ENCODE measurements at places on chromosomes 4 and X.

GRCh38 chr4:83025563-83025962 lies 9.4 kb upstream of the COPS4 start:
- H3K27me3 ChIP-seq = no peaks in the 10 kb centered on the region
- H3K36me3 ChIP-seq = no peaks in the 10 kb centered on the region
- no peak overlapping the region for H3K27ac ChIP-seq
- DNase-seq = no peak
- H3K4me1 ChIP-seq = no peaks in the 10 kb centered on the region
- no peak overlapping the region for H3K4me3 ChIP-seq

GRCh38 chr4:40601641-40602040 lies 28.0 kb downstream of the RBM47 start:
- H3K4me1 ChIP-seq = no peaks in the 10 kb centered on the region
- H3K36me3 ChIP-seq = no peaks in the 10 kb centered on the region
- no peak for DNase-seq
- no peak overlapping the region for H3K4me3 ChIP-seq

GRCh38 chr4:140637836-140638235 lies 69.1 kb upstream of the UCP1 start:
- H3K4me3 ChIP-seq = no peak overlapping the region
- no peak overlapping the region for H3K27ac ChIP-seq
- H3K36me3 ChIP-seq = peaks cover 8% of the 10 kb centered on the region
- no peaks in the 10 kb centered on the region for H3K27me3 ChIP-seq
- DNase-seq = no peak
- H3K4me1 ChIP-seq = peaks cover 6% of the 10 kb centered on the region

DNA sequence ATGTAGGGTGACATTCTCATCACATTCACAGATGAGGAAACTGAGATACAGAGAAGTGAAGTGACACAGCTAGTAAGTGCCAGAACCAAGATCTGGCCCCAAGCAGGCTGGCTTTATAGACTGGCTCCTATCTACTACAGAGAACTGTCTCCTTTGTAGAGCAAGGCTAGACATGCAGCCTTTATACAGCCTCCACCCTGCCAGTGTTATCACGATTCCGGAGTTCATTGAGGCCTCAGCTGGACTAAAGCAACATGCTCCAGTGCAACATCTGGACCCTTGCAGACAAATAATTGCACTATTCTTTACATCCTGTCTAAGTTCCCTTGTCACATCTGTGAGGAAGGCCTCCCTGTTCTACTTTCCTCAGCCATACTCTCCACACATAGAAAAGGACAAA lies 58.0 kb upstream of the XIAP start:
- DNase-seq = no peak
- H3K36me3 ChIP-seq = no peaks in the 10 kb centered on the region
- no peak overlapping the region for H3K4me3 ChIP-seq
- H3K27me3 ChIP-seq = no peaks in the 10 kb centered on the region
- no peaks in the 10 kb centered on the region for H3K4me1 ChIP-seq

DNA sequence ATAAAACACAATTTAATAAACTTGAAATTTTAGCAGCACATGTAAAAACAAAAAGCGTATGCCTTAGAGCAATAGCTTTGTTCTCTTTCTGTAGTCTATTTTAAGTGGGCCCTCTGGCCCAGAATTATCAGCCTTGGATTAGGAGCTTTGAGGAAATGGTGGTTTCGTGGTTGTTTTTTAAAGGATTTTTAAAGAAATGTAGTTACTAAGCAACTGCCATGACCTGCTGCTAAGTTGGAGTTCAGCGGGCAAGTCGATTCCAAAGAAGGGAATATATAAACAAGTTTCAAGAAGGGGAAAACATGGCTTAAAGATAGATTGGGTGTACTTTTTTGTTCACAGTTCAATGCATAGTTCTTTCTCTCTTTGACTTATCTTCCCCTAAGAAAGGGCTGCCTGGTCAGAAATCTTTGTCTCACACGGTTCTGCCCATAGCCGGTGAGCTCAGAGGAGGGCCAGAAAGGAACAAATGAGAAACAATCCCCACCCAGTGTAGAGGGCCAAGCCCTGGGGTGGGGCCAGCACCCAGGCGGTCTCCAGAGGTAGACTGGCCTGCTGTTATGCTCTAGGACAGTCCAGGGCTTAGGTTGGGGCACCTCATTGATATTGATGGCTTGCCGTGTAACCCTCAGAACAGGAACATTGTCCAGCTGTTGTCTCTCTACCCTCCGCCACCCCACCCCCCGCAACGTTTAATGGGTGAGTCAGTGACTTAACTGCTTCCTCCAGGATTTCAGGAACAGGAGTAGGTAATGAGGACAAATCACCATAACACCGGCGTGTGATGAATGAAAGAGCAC lies 32.5 kb downstream of the DLG3 start:
- no peak overlapping the region for H3K27ac ChIP-seq
- H3K4me1 ChIP-seq = peaks cover 5% of the 10 kb centered on the region
- H3K27me3 ChIP-seq = no peaks in the 10 kb centered on the region
- H3K4me3 ChIP-seq = no peak overlapping the region
- no peak for DNase-seq
